ENCODE measurements at places on chromosomes 5 and 9.

GRCh38 chr9:101590901-101591300 lies 3.9 kb downstream of the PPP3R2 start:
- DNase-seq = no peak

- DNase-seq = no peak
These were observed 63.5 kb downstream of the PTPDC1 start for GRCh38 chr9:94147776-94148175.

- DNase-seq = peak; percentile 38
These were observed 7.7 kb upstream of the OCLN start for GRCh38 chr5:69484891-69485290.

- no peak for DNase-seq
These were observed 67.7 kb downstream of the TENT4A start for GRCh38 chr5:6780802-6781391.

DNA sequence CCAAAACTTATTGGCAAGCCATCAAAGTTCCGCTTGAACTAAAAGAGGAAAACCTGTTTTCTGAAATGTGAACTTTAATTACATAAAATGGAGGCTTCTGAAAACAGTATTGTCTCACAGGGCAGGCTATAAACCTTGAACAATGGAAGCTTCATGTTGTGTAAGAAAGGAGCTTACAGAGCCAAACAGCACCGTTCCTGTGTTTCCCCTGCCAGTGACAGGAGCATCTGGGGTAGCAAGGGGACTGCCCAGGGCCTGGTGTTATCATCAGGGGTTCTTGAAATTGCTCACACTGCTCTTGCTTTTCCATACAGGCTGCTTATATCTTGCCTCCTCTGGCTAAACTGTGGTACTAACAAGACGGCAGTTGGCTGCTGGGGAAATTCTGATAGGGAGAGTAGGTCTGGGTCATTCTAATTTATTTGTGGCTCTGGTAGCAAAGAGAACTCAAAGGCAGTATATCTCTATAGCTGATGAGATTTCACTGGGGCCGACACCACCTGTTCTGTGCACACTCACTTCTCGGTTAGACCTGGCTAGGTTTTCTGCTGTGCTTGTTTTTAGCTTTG lies 40.4 kb downstream of the BASP1 start:
- no peak for DNase-seq

- peak; percentile 55 for DNase-seq
These were observed 831.8 kb downstream of the TAF11L14 start for GRCh38 chr5:18465833-18466681.

- peak; percentile 86 for DNase-seq
These were observed 32.1 kb upstream of the IL6ST start for GRCh38 chr5:56026863-56027300.

GRCh38 chr9:125995706-125996105 lies 248.5 kb downstream of the PBX3 start:
- DNase-seq = no peak

DNA sequence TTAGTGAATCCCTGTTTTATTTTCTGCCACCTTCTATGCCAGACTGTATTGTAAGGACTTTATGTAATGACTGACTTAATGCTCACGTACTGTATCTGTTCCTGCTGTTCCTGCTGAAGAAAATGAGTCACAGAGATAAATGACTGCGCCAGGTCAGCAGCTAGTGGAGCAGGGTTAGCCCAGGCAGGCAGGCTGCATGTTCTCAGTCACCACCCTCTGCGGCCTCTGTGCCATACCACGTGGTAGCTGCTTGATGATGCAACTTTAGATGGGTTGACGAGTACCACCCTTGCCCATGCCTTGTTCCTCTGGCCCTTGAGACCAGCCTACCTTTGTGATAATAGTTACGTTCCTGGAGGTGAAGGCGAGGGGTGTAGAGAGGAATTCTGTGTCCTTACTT lies 161.9 kb downstream of the TRIO start:
- DNase-seq = peak; percentile 54

DNA sequence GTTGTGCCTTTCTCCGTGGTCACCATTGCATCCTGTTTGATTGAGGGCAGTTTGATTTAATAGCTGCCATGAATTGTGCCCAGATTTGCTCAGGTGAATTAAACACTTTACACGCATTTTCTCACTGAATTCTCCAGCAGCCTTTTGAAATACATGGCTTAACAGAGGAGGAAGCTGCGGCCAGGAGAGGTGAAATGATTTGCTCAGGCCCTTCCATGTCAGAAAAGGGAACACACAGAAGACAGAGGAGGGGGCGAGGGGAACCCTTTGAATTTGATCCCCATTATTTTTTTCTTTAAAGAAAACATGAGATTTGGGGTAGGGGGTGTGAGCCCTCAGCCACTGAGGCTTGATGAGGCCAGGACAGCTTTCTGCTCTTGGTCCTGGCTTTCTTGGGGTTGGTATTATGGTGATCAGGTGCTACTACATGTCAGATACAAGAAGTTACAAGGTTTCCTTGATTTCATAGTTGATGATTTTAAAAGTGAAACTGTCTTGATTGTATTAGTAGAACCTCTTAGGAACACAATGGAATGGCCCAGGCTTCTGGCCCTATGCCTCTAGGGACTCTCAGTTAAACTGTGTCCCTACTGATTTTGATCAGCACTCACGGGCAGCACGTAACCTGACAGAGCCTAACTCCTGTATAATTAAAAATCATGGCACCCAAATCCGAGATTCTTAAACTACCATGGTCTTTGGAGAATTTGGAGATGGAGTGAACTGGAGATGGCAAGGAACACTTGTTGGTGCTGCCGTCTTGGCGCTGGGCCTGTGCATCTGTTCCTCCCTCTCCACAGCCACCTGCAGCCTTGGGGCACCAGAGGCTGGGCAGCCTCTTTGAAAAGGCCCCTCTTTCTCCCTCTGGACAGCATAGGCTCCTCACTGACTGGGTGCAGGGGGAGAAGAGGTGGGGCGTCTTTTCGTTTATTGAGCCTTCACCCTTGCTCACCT lies 107.9 kb downstream of the TRIO start:
- no peak for DNase-seq

DNA sequence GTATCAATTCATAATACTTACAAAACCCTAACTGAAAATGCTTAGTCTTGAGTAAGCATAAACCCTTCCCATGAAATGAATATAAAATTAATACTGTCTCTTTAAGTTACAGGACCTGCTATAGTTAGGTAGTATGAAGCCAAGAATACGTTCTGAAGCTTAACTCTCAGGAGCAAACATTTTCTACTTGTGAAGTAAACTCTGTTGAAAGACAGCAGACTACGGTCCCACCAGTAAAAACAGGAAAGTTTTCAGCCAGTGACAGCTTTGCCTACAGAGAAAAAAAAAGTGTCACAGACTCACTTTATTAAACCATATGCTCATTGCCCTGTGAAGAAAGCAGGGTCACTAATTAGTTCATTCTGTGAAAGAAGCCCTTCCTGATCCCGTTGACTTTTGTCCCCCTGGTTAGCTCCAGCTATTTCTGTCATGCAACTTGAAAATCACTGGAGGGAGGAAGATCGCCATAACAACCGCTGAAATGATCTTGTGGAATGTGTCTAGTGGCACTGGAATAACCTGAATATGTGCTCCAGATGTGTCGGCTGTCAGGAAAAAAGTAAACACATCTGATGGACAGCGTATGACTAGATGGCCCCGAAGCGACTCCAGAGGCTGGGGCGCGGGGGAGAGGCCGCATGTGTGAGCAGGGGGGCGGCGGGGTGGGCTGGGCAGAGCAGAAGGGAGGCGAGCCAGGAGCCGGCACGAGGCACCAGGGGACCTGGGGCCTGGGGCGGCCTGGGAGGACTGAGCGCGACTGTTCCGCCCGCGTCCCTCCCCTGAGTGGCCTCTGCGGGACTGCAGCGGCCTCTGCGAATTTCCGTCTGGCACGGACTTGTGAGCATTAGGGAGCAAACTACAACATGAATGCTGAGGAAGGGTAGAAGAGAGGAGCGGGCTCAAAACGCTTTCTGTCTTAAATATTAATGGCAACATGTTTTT lies 41.9 kb downstream of the BNC2 start:
- peak; percentile 87 for DNase-seq

DNA sequence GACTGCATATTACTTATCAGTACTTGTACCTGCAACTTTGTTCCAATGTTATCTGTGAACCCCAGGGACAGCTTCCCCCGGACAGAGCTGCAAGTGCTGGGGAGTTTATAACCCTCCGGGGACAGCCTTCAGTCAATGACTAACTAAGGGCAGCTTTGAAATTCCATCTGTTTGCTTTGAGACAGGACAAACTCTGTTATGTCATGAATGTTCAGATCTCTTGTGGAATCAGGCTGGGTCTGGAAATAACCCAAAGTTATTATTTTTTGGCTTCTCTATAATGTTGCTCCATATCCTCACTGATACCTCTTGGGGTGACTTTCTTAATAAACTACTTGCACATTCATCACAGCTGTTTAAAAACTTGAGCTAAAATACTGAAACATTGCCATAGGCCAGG lies 617.5 kb upstream of the TLE4 start:
- DNase-seq = peak; percentile 26

DNA sequence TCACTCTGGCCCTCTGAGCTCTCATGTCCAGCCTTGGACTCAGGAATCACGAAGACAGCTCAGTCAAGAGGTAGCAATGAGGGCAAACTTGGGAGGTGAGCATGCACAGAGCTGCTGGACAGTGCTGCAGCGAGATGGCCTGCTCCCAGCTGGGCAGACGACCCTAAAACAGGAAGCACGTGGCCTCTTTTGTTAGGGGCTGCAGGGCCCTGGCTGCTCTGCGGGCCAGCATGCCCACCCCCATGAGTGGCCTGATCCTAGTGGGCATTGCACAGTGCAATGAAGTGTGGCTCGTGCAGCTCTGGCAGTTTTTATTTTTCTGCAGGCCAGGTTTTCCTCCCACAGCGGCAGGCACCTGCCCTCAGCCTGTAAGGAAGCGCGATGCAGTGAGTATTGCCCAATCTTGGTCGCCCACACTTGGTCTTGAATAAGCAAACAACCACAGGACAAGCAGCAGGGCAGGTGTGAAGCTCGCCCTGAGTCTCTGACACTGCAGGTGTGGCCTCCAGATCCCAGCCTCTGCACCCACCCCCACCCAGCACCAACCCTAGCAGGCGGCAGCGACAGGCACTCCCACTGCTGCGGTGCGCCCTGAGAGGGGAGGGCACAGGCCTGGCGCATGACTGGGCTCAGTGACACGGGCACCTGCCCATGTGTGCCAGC lies 60.8 kb downstream of the SEMA4D start:
- DNase-seq = no peak

DNA sequence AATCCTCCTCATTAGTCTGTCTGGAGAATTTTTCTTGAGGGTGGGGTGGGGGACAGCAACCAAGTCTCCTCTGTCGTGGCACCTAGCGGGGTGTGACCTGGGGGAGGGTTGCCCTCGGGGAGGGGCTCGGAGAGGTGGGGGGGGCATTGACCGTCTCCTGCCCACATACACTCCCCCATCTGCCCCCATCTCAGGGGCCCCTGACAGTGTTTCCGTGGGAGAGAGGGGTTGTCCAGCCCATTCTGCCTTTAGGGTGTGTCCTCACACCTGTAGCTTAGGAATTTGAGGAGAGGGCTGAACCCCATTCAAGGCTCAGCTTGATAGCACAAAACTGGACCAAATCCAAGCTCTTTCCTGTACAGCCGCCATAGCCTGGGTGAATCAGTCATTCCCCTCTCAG lies 5.9 kb upstream of the CXXC5 start:
- DNase-seq = no peak

GRCh38 chr5:6535594-6535993 lies 86.9 kb downstream of the UBE2QL1 start:
- no peak for DNase-seq

- DNase-seq = no peak
These were observed 204.9 kb downstream of the ERCC6L2 start for GRCh38 chr9:96080364-96080763.

DNA sequence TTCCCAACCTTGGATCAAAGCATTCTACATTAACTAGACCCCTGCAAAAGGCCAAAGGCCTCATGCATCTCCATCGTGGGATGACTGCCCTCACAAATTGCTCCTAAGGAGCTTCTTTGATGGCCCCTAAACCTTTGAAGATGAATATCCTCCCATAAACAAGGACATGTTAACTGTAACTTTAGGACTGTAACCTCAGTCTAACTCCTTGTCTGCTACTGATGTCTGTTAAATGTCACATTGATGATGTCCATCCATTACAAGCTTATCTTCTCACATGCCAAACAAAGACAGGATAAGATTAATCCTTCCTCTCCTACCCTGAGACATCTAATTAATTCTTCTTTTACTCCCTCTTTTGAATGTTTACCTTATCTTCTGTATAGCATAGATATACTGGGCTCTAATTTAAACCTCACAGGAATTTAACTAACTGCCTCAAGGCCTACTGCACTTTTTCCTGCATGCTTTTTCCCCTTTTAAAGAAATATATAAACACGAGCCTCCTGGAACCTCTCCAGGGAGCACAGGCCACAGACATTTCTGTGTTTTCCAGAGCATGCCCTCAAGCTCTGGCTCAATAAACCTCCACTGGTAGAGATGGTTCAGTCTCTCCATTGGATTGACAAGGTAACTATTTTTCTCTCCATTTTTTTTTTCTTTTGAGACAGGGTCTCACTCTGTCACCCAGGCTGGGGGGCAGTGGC lies 90.6 kb upstream of the SLC25A48 start:
- DNase-seq = no peak

- DNase-seq = no peak
These were observed 11.1 kb downstream of the UBAP2 start for GRCh38 chr9:34037626-34038025.

GRCh38 chr9:114278881-114279570 lies 43.9 kb upstream of the ORM1 start:
- DNase-seq = peak; percentile 55

DNA sequence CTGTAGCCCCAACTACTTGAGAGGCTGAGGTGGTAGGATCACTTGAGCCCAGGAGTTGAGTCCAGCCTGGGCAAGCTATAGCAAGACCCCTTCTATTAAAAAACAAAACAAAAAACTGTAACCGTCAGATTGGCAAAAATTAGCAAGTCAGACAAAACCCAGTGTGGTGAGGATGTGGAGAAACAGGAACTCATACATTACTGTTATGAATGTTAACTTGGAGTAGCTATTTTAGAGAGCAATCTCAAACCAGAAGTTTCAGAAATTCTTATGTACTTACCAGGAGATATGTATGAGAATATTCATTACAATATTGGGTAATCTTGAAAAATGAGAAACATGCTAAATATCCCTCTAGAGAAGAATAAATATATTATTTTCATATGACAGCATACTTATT lies 120.3 kb downstream of the INVS start:
- no peak for DNase-seq

- DNase-seq = no peak
These were observed 52.3 kb downstream of the ZNF510 start for GRCh38 chr9:96725576-96725975.

DNA sequence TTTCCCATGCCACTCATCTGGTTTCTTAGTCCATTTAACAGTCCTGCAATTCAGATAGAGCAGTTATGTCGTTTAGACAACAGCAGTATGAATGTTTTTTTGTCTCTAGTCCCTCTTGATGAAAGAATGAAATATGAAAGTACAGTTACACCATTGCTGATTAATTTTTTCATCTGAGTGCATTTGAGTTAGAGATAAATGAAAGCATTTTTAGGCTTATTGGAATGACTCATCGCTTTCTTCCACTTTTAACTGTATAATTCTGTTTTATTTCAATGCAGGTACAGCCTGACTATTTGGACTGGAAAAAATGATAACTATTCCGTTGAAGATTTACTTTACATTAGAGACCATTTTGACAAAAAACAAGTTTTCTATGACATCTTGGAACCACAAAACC lies 28.7 kb downstream of the ANKRD34B start:
- no peak for DNase-seq

GRCh38 chr9:85036496-85036895 lies 367.0 kb downstream of the NTRK2 start:
- no peak for DNase-seq

GRCh38 chr5:149932445-149933350 lies 11.9 kb downstream of the PDE6A start:
- no peak for DNase-seq

Data from fibroblast of skin of abdomen (primary cell).